Tibial artery (tissue), 4 donors: ENCODE measurements at places on chromosomes 1 and 21.

DNA sequence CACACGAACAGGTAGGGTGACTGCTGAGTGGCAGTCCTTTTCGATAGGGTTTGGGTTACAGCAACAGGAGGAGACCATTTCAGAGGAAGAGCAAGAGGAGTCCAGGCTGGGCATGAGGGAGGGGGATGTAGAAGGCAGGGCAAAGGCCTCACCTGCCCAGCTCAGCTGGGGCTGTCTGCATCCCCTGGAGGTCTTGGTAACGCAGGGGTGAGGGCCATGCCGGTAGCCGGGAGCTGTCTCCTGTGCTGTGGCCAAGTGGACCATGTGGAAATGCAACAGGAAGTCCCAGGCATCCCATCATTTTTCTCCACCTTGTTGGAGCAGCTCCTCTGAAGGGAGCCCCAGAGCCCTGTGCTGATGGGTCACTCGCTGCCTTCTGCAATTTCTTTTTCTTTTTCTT is 105.4 kb upstream of the C1orf174 start:
- DNase-seq: peak; percentile 33

- no peak for DNase-seq
Observed at GRCh38 chr1:19400875-19401534, 84.3 kb downstream of the CAPZB start.

DNA sequence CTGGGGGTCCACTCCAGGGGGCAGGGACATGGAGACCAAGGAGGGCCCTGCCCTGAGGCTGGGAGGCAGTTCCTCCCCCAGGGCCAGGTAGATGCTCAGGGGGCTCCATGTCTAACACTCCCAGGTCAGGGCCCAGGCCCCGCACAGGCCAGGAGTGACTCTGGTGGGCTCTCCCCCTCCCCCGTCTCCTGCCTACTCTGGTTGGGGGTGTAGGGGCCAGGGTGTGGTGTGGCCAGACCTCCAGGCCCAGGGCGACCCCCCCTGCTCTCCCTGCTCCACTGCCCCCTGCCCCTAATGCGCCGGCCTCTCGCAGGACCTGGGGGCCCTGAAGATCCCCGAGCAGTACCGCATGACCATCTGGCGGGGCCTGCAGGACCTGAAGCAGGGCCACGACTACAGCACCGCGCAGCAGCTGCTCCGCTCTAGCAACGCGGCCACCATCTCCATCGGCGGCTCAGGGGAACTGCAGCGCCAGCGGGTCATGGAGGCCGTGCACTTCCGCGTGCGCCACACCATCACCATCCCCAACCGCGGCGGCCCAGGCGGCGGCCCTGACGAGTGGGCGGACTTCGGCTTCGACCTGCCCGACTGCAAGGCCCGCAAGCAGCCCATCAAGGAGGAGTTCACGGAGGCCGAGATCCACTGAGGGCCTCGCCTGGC is 19.7 kb upstream of the CCDC27 start:
- no peak for DNase-seq

- DNase-seq: no peak
Observed at GRCh38 chr21:31316488-31317169, 27.4 kb downstream of the TIAM1 start.

GRCh38 chr1:247419336-247419735 is 3.4 kb downstream of the NLRP3 start:
- DNase-seq: no peak

- peak; percentile 23 for DNase-seq
Observed at GRCh38 chr1:107883562-107883961, 81.4 kb downstream of the VAV3 start.

DNA sequence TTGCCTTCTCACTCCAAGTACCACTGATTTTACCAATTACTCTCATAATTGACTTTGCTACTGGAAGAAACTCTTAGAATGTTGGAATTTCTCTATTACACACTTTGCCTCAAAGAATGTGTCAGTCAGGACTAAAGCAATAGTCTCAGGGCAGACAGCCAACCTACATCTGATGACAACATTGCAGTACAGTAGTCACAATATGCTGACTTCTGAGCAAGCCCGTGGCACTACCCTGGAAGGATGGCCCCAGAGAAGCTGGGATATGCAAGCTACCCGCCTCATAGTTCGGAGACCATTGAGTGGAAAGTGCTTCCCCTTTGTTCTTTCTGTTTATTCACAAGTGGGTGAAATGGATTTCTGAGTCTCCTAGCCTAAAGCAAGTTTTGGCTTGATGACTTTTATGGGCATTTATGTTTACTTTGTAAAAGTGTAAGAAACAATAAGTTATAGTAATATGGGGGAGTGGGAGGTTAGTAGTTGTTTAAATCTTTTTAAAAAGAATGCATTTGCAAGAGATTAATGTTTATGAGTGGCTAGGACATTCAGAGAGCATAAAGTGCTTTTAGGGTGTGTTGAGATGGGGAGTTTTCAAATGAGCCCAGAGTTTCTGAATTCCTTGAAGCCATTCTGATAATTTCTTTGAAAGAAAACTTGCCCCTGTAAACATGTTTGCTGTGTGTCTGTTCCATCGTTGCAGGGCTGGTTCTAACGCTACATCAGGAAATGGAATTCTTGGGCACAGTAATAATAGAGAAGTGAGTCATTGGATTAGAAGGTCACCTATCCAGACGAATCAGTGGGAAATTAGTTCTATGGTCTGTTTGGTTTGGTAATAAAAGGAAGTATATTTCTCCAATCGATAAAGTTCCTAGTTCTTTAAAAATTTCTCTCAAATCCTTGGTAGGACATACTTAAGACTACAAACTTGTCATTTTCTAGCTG is 63.8 kb downstream of the LMO4 start:
- no peak for DNase-seq

GRCh38 chr1:187509091-187509490 is 680.3 kb downstream of the PLA2G4A start:
- no peak for DNase-seq

DNA sequence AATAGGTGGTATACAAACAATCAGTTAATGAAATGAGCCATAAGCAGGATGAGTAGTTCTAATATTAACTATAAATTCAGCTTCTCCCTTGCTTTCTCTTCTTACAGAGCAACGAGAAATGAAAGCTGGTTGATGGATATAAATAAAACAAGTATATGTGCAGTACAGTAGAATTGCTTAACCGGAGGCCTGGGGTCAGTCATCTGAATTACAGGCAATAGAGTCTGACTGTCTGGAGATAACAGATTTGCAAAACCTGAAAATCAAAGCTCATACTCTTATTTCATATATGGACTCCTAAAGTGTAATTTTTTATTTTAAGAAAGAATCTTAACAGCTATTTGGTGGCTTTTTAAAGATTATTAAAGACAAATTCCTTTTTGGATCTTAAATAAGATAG is 43.1 kb upstream of the SGIP1 start:
- DNase-seq: no peak

GRCh38 chr1:151314137-151314875 is 12.9 kb downstream of the PI4KB start:
- DNase-seq: peak; percentile 88

DNA sequence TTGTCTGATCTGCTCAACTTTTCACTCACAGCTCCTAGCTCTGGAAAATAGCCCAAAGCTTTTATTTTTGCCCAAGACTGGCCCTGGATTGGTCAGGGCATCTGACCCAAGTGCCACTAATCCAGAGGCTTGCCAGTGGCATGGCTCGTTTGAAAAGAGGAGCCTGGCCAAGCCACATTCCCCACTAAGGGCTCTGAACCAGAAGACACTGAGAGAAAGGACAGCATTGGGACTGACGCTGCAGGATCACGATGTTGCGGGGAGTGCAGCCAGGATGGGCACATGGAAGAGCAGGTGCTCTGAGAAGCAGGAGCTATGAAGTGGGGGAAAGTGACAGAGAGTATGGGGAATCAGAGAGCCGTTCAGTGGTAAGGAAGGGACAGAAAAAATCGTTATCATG is 44.9 kb upstream of the TSPAN2 start:
- DNase-seq: peak; percentile 81

GRCh38 chr1:47713333-47713953 is 275.6 kb downstream of the FOXD2 start:
- no peak for DNase-seq

DNA sequence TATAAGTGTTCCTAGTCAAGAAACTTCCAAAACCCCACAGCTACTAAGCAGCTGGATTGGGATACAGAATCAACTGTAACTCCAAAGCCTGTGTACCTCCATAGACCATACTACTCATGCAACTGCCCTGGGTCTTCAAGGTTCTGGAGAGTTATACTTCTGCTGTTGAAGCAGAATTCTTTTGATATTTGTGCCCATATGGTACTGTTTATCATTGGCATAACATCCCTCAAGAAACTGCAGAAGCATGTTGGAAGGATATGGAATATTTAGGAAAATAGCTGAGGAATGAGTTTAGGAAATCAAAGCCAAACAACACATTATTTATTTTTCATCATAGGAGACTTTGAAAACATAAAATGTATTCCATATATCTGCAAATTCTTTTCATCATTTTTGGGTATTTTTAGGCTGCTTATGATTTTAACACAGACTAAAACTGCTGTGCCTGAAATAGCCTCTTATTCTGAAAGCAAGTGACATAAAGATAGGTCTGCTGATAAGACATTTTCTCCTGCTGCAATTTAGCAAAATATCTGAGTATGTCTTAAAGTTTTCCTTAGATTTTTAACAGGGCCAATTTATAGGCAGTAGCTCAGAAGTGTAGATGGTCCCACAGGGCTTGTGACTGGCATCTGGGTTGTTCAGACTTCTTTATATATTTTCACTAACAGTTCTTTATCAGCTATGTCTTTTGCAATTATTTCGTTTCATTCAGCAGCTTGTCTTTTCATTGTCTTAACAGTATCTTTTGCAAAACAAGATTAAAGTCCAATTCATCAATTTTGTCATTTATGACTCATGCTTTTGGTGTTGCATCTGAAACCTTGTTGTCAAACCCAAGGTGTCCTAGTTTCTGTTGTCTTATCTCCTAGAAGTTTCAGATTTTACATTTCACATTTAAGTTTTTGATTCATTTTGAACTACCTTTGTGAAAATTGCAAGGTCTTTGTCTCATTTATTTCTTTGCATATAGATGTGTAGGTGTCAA is 41.1 kb upstream of the ZNF124 start:
- no peak for DNase-seq

- DNase-seq: peak; percentile 89
Observed at GRCh38 chr1:111507411-111508201, 4.2 kb upstream of the ADORA3 start.

- DNase-seq: no peak
Observed at GRCh38 chr1:172978595-172978994, 72.1 kb downstream of the TNFSF18 start.

DNA sequence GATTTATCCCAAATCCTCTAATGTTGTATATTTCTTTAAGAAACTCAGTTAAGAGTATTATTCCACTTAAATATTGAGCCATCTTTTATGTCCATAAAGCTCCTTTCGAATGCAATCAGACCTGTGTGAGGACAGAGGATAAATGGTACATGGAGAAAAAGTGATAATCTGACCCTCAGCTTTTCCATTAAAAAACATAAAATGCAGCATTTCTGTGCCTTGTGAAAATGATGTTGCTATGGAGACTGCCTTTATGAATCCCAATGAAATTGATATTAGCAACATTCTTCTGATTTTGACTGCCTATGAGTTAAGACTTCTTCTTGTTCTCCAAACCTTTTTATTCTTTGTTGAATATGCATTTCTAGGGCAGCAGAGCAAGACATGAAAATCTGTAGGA is 44.1 kb upstream of the CYYR1 start:
- no peak for DNase-seq

DNA sequence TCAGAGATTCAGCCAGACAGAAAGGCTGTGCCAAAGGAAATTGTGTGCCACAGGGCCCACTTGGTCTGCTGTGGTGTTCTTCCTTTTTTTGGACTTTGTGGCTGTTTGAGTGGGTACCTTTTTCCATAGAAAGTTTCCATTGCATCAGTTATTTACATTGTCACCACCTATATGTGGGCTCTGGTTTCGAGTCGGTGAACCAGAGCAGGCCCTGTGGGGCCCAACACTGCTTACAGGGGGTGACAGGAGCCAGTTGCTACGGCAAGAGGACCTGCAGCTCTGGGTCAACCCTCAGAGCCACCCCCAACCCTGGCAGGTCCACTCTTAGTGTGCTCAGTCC is 157.0 kb upstream of the EDN2 start:
- DNase-seq: no peak

GRCh38 chr1:67855961-67856360 is 22.7 kb upstream of the GNG12 start:
- DNase-seq: no peak

DNA sequence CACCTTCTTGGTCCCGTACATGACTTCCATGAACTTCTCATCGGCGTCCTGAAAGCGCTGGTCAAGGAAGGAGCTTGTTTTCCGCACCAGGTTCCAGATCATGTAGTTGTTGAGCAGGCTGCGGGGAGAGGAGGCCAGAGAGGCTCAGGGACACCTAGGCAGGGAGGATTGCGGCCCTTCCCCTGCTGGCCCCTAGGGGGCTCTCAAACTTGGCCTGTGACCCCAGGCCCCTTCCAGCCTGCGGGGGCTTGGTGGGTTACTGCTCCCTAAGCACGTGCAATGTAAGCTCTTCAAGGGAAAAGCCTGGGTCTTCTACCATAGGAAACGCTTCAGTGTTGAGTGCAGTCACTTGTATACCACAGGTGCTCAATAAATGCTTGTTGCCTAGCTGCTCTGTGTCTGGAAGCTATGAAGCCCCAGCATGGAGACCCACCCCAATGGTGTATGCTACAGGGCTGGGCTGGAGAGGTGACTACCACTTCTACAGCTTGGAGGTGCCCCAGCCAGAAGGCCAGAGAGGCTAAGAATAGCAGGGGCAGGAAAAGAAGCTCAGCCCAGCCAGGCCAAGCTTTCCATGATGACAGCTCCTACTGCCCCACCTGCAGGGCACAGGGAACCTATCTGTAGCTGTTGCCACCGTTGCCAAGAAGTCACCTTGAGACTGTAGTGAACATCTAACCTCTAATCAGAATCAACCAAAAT is 45.1 kb downstream of the ECE1 start:
- no peak for DNase-seq

- DNase-seq: no peak
Observed at GRCh38 chr1:223231011-223231572, 88.0 kb upstream of the TLR5 start.
